ENCODE measurements at places on chromosomes 13 and 19. TPM values are rescaled to one million over a fixed set of nuclear protein-coding genes. Genes with fewer than 3 reads are reported as not detected.

GALP gene
- total RNA-seq = not detected

YJEFN3 gene
- total RNA-seq = 5.7 TPM

RNF17 gene
- total RNA-seq = 0.54 TPM

TMEM38A gene
- 1.6 TPM for total RNA-seq

PDX1 gene
- not detected for total RNA-seq

TMEM147 gene
- 44.1 TPM for total RNA-seq

IRGQ gene
- 21.6 TPM for total RNA-seq

EFNB2 gene
- not detected for total RNA-seq

SCEL gene
- total RNA-seq = not detected

GRCh38 chr13:40503966-40504591 lies 162.4 kb downstream of the FOXO1 start:
- no peak for DNase-seq

DNA sequence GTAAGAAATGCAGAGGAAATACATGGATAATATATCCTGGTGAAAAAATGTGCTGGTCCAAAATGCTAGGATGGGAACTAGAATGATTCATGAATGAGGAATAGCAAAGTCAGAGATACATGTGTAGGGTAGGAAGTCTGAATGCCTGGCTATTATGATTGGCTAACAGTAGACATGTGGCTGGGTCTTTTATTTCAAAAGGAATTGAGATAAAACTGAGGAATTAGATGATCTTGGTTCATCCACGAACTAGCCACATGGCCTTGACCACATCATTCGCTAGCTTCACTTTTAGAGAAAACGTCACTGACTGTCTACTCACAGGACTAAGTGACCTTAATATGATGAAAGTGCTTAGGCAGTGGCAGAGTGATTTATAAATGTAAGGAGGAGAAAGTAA lies 103.1 kb downstream of the TRPC4 start:
- DNase-seq = no peak

- no peak for DNase-seq
These were observed 8.1 kb upstream of the ADGRE2 start for GRCh38 chr19:14786421-14786851.

DNA sequence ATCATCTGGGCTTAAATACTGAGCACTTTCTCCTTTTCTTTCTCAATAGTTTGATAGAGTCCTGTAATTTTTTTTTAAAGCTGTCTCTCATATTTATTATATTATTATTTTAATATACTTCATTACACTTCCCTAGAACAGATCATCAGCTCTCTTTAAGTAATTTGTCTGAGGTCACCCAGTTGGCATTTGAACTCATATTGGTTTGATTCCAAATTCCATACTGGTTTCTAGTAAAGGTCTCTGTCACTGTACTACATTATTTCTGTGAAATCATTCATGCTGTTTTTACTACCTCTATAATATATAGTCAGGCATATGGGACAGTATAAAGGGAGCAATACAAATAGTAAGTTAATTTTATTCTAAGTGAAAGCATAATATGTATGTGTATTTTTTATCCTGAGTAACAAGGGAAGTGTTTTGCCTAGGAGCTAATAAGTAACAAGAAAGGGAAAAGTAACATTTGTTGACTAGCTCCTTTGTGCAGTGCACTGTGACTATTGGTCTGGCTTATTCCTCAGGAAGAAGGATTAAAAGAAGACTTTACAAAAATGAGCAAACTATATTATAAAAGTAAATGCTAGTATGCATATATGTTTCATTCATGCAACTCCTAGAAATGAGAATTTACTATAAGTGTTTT lies 14.3 kb downstream of the LPAR6 start:
- no peak for DNase-seq

GRCh38 chr19:48999481-49000325 lies 6.0 kb downstream of the RUVBL2 start:
- no peak for DNase-seq

- no peak for DNase-seq
These were observed 1403.5 kb downstream of the PCDH9 start for GRCh38 chr13:65826657-65827056.

GRCh38 chr19:23263870-23264590 lies 13.8 kb upstream of the ZNF724 start:
- DNase-seq = no peak

DNA sequence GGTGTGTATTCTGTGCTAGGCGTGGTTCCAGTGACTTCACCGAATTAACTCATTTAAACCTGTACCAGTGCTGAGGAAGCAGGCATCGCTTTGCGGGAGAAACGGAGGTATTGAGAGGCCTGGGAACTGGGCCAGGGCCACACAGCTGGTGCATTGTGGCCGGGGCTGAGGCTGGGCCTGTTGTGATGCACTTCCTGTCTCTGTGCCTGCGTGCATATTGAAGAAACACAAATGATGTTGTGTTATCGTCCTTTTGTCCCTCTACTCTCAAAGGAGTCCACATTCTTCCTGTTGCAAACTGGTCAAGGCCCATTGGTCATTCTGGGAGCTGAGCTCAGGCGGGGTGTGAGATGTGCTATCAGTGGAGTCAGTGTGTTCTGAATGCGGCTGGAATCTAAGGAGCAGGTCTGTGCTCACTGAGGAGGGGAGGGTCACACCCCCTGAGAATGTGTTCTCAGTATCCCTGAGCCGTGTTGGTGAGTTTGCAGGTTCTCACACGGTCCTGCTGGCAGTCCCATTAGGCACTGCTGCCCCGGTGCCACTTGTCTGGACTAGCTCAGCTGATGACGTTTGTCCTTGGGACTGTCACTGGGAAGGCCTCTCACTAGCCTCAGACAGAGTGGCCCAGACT lies 62.1 kb downstream of the ARHGEF7 start:
- DNase-seq = no peak
